ENCODE measurements at places on chromosomes 4 and X. TPM values are rescaled to one million over a fixed set of nuclear protein-coding genes. Genes with fewer than 3 reads are reported as not detected.

DNA sequence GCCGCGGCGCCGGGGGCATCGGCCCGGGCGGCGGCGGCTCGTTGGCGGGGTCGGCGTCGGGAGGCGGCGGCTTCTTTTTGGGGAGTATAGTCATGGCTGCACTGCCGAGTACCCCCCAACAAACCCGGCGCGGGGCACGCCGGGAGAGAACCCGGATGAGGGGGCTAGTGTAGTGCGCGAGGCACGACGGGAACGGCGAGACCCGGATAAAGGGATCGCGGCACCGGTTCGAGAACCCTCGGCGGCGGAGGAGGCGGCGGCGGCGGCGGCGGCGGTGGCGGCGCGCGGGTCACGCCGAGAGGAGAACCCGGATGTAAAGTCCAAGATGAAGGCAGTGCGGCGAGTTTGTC, at the start of gene OTUD5:
Gene OTUD5 (minus strand): TSS at position 131 of the 350 bp plus-strand sequence. CDS start 37 bp downstream, at position 94.
- DNase-seq: peak; percentile 56

- DNase-seq: no peak
These were observed 48.4 kb upstream of the SEC24B start for GRCh38 chr4:109385260-109385659.

- no peak for DNase-seq
These were observed 86.6 kb upstream of the DKK2 start for GRCh38 chr4:107122736-107123135.

DNA sequence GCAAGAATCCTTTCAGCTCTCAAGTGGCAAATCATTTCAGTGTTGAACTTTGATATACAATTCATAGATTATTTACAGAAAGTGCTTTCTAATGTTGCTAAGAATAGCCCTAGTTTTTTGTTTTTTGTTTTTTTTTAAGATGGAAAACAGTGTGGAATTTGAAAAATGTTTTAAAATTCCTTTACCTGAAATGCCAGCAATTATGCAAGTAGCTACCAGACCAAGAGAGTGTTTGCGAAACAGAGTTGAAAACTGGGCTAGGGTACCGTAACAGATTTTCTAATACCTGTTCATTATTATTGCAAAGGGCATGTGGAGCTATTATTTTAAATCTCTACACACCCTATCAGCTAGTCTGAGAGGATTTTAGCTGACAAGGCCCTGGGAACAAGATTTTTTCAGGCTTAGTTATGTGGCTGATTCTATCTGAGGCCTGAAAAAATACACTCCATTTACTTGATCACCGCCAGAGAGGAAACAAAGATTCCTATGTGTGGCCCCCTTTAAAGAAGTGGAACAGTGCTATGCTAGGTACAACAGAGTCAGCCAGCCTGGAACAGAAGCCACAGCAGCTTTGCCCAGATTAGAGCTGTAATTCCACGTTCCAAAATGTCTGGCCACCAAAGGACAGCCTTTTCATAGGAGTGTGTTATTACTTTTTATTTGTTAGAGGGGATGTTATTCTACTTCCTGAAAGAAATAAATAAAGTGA, 46.9 kb upstream of the SLC39A8 start:
- DNase-seq: no peak

DNA sequence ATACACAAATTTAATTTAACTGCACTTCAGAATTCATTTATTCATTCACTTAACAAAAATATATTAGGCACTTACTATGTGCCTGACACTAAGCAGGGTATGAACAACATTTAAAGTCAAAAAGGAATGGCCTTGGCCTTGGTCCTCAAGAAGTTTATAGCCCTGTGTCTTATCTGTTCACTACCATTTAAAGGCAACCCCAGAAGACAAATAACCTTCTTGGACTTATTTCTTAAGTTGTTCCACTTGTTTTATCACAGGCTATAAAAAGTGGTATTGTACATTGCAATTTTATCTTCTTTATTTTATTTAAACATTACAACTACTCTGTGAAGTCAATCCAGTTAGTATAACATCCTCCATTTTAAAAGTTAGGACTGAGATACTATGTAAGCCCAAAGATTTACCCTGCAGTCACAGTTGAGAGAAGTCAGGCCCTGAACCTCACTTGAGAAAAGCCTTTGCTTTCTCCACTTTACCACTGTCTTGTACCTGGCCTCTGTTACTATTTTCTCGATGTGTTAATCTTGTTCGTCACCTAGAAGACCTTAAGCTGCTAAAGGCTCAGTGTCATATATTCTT, 305.6 kb upstream of the DIPK2B start:
- DNase-seq: no peak

DNA sequence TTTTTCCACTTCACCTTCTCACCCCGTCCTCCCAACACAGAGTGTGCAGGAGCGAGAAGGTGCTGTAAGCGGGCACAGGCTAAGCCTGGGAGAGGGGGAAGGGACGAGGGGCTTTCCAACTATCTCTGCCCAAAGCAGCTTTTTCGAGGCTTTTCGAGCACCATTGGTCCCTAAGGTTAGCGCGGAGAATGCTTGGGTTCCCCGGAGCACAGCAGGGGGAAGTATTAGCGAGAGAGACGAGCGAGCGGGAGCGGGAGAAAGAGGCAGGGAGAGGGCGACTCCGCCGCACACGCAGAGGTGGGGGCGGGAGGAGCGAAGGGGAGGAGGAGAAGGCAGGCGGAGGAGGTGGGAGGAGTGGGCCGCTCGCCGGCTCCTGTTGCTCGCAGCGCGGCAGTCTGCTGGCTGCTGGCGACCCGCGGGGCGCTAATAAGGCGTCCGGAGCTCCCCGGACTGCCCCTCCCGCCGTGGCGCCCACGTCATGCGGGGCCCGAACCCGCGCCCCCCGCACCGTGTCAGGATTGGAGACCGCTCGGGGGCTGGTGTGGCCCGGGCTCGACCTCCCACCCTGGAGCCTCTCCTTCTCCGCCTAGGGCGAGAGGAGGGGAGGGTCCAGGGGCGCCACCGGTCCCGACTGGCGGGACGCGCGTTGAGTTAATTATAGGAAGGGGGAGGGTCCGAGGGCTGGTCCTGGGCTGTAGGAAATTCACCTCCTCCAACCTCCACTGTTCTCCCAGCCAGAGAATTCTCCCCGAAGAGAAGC, at the start of gene ADAMTS3:
Gene ADAMTS3 (minus strand): TSS at position 263 of the 760 bp plus-strand sequence. CDS start 459 bp downstream, outside the sequence.
- DNase-seq: peak; percentile 82

DNA sequence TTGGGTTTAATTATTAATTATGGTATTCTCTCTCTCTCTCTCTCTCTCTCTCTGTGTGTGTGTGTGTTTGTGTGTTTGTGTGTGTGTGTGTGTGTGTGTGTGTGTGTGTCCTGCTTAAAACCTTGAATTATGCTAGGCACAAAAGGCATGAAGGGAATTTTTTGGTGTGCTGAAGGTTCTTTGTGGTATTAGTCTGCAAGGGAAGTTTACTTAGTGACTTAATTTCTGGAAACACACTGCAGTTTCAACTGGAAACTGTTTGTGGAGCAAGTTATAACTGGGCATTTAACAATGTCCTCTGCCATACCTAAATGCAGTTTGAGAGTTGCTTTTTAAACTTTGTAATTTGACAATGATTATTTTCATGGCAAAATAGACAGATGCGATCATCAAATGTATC, 111.7 kb downstream of the FRMPD4 start:
- no peak for DNase-seq

- DNase-seq: peak; percentile 15
These were observed 16.2 kb upstream of the ZCCHC12 start for GRCh38 chrX:118807151-118808017.

- DNase-seq: no peak
These were observed 59.4 kb downstream of the QRFPR start for GRCh38 chr4:121321466-121321865.

- DNase-seq: no peak
These were observed 379.9 kb upstream of the LCORL start for GRCh38 chr4:18401425-18401824.

GRCh38 chr4:73452953-73453700, 17.1 kb downstream of the AFP start:
- DNase-seq: no peak

ASMT gene
- total RNA-seq: not detected

MUC7 gene
- not detected for total RNA-seq

CNKSR2 gene
- total RNA-seq: not detected

ACE2 gene
- total RNA-seq: not detected
